ENCODE measurements at places on chromosomes 5 and 9.
A peak's percentile ranks its signal among the peaks of the same experiment; 100 is the strongest.

- DNase-seq: no peak
Observed at GRCh38 chr9:100401042-100401441, 25.9 kb upstream of the MSANTD3 start.

DNA sequence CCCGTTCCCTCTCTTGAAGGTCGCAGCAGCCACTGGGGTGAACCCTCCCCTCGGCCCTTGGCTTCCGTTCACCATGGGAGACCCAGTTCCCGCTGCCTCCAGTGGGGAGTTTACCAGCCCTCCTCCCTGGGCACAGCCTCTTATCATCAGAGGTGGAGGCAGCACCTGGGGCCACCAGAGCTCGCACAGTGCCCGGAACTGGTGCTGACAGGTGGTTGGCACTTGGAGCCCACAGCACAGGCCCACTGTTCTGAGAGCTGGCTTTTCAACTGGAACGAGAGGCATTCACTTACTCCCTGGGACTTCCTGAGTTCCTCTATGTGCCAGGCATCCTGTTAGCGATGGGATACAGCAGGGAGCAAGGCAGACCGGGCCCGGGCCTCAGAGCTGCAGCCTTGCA lies 106.8 kb upstream of the FCN2 start:
- no peak for DNase-seq

DNA sequence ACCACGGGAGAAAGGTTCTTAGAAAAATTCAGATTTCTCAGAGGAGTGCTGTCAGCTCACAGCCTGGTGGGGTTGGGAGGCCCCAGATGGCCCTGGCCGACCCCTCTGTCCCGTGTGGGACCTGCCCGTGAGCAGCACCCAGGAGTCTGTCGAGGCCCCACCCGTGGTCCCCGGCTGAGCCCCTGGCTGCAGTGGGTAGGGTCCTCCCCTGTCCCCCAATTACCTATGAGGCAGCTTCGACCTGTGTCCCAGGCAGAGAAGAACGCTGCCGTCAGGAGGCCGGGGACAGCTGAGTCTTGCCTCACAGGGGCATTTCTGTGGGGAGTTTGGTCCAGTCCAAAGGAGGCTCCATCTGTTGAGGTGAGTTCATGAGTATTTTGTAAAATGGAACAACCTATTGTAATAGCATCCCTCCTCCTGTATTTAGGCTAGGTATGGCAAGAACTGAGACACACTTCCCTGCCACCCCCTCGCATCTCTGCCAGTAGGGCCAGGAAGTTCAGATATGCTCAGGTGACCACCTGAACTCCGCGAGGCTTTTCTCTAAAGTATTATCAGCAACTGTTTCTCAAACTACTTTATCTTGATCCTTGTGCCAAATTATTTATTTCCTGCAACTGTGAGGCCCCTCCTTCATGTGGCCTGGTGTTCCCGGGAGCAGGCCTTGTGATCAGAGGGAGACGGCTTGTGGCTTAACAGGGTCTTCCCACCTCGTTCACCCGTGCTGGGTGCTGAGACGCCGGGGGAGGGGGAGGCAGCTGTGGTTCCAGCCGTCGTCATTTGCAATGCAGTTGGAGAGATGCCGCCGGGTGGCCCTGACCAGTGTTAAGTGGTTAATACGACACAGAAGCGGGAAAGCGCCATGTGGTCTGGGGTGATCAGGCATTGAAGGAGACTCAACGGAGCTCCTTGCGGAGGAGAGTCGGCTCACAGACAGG lies 1.7 kb downstream of the AHRR start:
- peak; percentile 72 for DNase-seq

DNA sequence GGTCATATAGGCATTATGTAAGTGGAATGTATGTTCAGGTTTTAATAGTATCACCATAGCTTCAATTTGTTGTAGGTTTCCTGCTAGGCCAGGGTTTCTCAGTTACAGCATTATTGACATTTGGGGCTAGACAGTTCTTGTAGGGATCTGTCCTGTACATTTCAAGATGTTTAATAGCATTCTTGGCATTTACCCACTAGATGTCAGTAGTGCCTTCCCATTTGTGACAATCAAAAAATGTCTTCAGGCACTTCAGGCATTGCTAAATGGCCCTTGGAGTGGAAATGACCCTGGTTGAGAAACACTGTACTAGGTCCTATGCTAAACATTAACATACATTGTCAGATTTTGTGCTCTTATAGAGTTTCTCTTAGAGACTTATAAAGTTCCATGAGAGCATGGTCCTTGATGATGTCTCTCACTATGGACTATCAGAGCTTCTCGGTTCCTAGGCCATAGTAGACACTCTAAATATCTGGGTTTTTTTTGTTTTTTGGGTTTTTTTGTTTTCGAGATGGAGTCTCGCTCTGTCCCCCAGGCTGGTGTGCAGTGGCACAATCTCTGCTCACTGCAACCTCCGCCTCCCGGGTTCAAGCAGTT lies 1.4 kb downstream of the KIF20A start:
- peak; percentile 39 for DNase-seq

DNA sequence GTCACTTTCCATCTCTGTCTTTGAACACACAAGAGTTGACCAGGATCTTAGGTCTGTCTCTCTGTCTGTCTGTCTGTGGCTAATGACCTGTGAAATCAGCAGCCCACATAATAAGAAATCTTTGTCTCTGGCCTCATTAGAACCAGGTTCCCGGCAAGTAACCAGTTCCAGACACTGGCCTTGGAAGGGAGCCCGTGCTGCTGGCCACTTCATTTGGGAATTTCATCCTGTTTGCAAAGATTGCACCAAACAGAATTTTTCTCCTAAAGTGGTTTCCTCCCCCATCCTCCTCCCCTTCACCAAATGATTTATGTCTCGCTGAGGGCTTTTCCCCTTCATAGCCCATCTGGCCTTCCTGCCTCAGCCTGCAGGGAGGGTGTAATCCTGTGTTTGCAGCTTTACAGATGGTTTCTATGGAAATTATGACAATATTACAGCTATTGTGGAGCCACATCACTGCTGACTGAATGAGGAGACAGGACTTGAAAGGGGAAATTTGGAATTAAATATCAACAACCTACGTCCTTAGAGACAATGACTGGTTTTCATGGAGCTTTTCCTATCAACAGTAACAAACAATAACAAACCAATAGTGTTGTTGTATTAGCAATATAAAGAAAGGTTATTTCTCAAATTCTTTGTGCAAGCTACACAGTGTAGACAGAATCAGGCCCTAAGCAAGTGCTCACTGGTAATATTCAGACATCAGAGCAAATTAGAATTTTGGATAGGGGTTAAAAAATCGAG lies 25.7 kb downstream of the DPYSL3 start:
- peak; percentile 97 for DNase-seq

GRCh38 chr5:169431386-169431785 lies 130.4 kb upstream of the SLIT3 start:
- DNase-seq: no peak

GRCh38 chr9:126604059-126605055 lies 9.4 kb upstream of the LMX1B start:
- DNase-seq: no peak

- no peak for DNase-seq
Observed at GRCh38 chr5:1673042-1673677, 126.5 kb downstream of the MRPL36 start.

DNA sequence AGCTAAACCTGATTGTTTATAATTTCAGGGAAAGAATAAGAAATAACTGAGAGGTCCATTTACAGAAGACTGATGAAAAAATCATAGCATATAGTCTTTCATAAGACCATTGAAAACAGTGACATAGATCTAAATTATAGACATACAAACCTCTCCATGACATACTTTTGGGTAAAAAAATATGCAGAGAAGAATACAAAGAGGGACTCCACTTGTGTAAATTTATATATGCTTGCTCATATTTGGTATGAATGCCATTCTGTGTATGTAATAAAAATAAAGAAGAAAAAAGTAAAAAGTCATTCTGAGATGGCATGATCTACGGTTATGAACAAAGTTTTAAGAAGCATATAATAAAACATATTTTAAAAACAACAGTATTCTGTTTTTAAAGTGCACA lies 310.7 kb downstream of the ASTN2 start:
- no peak for DNase-seq

DNA sequence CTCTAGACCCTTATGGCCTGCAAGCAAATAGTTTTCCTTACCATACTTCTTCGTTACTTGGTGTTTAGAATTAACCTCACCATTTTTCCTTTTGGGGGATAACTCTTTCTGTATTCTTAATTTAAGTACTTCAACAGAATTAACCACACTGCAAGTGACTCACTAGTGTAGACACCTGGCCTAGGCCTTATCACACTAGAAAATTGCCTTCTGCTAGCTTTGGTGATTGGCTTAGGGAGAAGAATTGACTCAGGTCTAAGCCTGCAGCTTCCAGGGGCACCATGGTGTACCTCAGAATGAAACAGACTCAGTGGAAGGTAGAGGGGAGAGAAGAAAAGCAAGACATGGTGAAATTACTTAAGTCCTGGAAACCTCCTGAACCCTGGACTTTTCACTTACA lies 112.8 kb upstream of the HMHB1 start:
- no peak for DNase-seq

DNA sequence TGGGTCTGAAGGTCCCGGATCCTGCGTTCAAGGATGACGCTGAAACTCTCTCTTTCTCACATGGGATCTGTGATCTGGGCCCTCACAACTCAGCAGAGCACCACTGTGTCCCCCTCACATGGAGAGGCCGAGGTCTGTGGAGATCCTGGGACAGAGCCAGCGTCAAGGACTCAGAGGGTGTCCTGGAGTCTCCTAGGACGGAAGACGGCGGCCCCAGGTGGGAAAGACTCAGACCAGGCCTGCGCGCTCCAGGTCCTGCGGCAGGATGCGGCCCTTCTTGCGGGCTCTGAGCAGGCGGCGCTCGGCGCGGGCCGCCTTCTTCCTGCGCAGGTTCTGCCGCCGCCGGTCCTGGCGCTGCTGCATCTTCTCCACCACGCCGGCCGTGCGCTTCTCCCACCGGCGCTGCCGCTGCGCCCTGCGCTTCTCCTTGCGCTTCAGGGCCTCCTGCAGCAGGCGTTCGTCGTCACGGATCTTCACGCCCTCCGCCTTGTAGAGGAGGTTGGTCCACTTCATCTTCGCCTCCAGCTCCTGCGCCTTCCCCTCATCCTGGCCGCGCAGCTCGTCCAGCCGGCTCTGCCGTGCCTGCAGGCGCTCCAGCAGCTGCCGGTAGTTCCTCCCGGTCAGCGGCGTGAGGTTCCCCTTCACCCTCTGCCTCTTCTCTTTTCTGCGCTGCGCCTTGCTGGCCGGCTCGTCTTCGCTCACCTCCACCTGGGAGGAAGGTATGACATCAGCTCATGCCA lies 4.2 kb downstream of the SURF6 start:
- no peak for DNase-seq
